ENCODE measurements at places on chromosomes 13 and 19.

DNA sequence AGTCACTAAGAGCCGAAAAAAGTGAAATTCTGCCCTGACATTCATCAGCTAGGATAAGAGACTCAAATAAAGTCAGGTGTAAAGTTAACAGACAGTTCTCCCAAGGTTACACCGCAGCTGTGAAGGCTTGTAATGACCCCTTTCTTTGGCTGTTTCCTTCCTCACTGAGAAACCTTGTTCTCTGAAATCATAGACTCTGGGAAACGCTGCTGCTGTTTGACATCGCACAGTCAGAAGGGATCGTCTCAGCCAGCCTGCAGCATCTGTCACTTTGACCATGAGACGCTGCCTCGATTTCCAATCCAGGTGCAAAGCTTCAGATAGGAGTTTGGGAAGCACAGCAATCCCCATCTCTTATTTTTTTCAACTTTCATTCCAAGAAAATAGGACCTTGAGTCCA, 678 bp downstream of the BCAT2 start:
- no peak for DNase-seq

DNA sequence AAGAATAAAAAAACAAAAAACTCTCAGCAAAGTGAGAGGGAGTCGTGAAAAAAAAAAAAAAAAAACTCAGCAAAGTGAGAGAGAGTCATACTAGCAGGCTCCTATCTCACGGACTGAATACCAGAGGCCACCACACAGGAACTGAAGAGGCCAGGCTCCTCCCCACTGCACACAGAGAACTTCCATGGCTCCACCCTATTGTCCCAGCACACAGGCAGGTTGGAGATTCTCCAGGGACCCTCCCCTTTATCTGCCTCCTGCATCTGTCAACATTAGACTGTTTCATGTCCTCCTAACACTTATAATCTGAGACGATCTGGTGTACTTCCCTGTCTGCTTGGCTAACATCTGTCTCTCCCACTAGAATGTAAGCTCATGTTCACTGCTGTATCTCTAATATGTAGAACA, 37.0 kb upstream of the FARP1 start:
- DNase-seq = no peak

DNA sequence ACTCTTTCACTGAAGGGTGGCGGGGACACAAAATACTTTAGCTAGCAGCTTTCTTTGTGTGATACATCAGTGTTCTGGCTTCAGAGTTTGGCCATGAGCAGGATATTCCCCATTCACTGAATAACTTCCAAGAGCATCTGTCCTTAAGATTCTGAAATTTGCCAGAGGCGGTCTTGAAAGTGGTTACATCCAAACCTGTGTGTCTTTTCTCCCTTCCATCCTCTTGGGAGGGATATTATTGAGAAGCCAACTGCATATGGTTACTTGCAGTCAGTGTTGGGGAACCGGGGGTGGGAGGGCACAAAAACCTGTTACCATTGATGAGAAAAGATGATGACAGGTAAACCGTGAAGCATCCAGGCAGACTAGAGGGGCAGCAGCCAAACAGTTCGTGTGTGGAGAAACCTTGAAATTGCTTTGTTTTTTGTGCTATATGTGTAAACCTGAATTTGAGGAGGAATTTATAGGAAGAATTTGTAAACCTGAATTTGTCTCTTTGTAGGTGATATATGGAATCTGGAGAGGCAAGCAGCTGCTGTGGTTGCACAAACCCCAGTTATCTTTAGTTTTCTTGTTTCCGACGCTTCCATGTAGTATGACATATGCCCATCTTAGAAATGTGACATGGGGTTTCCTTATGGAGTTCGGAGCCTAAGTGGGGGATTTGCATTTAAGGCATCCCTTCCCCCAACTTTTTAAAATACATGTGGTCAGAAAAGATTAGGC, 104.8 kb downstream of the WDFY2 start:
- DNase-seq = peak; percentile 55

- no peak for DNase-seq
Observed at GRCh38 chr19:35528218-35529038, at the start of gene SBSN. TSS of gene SBSN (minus strand) at chr19:35528311. CDS start at chr19:35528281, 30 bp downstream.

GRCh38 chr19:39941151-39941550, 6.7 kb upstream of the FCGBP start:
- DNase-seq = no peak

GRCh38 chr13:39510316-39510695, 92.7 kb downstream of the LHFPL6 start:
- no peak for DNase-seq

DNA sequence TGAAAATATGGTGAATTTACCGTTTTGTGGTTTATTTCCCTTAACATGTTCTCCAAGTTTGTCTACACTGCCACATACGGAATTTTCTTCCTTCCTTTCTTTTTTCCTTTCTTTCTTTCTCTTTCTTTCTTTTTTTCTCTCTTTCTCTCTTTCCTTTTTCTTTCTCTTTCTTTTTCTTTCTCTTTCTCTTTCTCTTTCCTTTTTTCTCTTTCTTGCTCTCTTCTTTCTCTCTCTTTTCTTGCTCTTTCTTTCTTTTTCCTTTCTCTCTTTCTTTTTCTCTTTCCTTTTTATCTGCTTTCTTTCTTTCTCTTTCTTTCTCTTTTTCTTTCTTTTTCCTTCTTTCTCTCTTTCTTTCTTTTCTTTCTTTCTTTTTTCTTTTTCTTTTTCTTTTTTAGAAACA, 1962.3 kb upstream of the PCDH20 start:
- DNase-seq = no peak

DNA sequence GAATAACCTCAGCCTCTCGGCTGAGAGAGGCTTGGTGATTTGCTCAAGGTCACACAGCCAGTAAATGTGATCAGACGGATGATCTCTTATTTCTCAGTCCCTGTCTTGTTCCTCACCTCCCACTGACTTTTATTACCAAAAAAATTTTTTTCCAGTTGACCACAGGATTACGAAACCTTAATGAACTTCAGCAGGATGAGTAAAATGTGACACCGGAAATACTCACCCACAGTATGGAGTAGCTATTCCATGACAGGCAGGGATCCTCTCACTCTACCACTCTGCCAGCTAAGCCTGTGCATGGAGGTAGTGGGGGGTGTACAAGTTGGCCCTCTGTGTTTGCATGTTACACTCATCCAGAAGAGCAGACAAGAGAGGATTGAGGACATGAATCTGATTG, 916.4 kb downstream of the UQCRFS1 start:
- no peak for DNase-seq

DNA sequence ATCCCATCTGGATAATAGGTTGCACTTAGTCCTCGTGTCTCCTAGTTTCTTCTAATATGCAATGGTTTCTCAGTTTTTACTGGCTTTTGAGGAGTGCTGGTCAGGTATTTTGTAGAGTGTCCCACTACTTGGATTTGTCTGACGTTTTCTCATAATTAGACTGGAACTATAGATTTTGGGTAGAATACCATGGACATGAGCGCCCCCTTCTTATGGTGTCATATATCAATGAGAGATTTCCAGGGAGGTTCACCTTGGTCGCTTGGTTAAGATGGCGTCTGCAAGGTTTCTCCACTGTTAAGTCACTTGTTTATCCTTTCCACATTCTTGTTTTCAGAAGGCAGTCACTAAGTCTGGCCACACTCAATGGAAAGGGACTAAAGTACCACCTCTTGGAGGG, 6.7 kb downstream of the SOHLH2 start:
- DNase-seq = no peak

DNA sequence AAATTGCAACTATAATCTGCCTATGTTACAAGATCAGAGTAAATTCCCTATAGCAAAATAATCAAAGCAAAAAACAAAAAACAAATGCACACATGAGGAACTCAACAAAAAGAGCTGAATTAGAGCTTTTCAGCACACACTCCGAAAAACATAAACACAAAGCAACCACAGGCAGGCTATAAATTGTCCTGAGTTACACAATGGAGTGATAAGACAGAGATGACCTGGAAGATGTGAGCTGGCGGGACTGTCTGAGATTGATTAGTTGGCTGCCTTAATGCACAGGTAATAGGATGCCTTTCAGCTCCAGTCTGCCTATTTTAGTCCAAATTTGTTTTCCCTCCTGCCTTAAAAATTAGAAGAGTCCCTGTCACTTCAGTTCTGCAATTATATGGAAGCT, 159.0 kb upstream of the FNDC3A start:
- no peak for DNase-seq

GRCh38 chr13:99990126-99990977, 8.8 kb downstream of the ZIC2 start:
- DNase-seq = no peak

DNA sequence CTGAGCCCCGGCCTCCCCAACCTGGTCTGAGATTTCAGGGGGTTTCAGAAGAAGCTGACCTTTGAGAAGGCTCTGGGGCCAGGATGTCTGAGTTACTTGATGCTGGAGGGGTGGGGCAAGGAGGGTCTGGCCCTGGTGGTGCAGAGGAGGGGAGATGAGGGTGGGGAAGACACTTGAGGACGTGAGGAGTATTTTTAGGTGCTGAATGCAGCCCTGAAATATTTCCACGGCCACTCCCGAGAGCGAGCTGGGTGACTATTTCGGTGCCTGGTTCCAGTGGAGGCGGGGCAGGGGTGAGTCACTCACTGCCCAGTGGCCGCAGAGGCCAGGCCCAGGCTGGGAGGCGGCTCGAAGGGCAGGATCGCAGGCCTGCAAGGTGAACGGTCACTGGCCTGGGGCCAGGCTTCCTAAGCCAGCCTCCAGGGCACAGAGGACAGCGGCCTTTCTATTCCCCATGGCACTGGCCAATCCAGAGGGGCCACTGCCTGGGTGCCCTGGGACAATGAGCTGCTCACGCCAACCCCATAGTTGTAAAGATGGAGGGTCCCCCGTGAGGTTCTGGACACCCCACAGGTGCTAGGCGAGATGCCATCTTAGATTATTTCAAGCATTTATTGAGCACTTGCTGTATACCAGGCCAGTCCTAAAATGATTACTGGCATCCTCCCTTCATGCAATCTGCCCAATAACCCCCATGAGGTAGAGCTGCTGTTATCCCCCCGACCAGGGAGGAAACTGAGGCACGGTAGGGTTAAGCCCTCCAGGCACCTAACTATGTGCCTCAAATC, 19.7 kb upstream of the JUND start:
- DNase-seq = no peak

DNA sequence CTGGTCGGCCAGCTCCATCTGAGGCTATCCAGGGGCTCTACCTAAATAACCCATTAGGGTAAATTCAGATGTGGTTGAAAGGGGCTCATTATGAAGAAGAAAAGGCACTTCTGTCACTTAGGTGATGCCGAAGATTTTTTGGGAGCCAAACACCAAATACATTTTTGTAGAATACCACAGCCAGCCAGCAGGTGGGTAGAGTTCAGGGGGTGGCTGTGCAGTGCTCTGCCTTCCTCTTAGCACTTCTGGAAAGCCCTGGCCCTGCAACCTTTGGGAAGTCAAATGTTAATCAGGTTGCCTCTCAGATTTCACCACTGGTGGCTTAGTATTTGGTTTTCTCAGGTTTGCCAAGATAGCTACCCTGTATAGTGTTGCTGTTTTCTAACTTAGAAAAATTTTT, 18.5 kb upstream of the GPR18 start:
- no peak for DNase-seq

GRCh38 chr19:42548552-42548951, 20.3 kb upstream of the CEACAM1 start:
- no peak for DNase-seq

DNA sequence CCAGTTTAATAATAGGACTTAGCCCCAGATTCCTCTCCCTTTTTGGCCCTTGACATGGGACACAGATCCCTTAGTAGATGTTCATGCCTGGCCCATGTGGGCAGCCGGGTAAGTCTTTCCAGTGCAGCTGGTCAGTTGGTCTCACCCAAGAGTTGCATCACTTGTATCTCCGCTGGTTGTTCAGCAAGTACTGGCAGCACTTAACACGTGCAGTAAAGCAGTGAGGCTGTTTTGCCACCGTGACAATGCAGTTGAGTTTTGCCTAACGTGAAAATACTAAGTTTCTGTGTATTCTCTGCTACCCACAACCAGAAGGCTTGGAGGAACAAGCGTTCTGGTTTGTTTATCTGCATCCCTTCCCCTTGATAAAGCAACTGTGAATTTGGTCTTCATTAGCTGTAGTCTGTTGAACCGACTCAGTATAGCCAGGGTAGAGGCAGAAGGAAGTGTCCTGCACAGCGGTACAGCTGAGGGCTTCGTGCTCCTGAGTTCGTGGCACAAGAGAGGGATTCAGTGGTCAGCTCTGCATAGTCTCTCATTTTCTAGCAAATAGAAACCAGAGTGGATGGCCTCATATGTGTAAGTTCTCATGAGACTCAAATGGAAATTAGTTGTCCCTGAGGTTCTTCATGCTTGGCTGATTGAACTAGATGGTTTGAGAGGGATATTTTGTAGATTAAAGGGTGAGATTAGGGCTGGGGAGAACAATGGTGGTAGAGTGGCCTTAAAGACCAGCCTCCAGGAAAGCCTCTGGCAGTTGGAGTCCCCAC, 50.3 kb downstream of the ARHGEF7 start:
- DNase-seq = no peak

DNA sequence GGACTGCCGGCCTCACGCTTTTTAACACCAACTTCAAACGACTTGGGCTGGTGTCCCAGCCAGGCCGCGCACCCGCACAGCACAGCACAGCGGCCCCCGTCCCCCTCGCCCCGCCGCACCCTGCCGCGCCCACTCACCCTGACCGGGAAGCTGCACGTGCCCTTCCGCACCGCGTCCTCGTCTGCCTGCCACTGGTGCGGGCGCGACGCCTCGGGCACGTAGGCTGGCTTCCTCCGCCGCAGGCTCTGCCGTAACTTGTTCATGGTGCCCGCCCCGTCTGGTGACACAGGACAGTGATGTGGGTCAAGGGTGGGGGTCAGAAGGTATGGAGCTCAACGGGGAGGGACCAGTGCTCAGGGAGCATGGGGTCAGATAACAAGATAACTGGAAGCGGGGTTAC, 6.2 kb downstream of the NUMBL start:
- no peak for DNase-seq

- no peak for DNase-seq
Observed at GRCh38 chr13:28603043-28603664, 55.8 kb upstream of the POMP start.

DNA sequence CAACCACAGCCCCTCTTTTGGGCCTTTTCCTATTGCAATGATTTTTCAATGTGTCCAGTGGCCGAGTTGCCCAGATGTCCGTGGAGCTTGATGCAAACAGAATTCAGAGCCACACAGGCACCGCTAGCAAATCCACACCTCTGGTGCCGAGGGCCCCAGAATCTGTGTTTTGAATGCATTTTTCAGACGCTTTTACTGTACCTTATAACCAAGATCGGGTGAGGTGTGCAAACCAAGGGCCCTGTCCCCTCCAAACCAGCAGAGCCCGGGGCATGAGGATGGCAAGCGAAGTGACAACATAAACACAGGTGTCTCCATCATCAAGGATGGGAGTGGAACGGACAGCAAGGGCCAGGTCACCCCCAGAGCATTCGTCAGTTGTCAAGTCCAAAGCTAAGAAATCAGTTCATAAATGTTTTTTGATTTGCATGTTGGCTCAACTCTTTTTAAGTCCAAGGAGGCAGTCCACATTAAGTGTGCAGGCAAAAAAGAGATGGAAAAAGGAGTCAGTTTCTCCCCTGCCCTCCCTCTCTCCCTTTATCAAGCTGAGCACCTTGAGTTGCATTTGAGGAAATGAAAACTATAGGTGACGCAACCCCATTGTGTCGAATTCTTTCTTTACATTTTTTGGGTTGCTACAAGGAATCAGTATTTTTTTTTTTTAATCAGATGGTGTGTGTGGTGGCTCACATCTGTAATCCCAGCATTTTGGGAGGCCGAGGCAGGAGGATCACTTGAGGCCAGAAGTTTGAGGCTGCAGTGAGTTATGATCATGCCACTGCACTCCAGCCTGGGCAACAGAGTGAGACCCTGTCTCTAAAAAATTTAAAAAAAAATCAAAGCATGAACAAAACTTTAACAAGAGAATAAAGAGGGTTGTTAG, 2.9 kb downstream of the CCDC8 start:
- no peak for DNase-seq

Measured in C1 segment of cervical spinal cord (tissue), 14 donors.